ENCODE measurements at places on chromosomes 1 and 21.

DNA sequence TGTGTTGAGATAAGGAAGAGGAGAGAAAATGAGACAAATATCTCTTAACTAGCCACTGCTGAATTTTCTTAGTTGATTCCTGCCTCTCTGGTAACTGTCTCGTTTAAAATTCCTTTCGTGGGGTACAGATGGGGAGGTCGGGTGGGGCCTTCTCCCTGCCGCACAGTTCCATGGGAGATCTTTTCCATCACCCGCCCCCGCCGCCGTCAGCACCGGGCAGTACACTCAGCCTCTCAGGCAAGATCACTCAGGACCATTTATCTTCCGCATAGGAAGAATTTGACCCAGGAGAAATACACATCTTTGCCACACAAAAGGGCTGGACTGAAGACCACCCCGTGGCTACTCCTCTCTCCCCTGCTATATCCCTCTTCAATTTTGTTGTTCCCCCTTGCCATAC lies 2.3 kb upstream of the VPS26C start:
- no peak for ATAC-seq

DNA sequence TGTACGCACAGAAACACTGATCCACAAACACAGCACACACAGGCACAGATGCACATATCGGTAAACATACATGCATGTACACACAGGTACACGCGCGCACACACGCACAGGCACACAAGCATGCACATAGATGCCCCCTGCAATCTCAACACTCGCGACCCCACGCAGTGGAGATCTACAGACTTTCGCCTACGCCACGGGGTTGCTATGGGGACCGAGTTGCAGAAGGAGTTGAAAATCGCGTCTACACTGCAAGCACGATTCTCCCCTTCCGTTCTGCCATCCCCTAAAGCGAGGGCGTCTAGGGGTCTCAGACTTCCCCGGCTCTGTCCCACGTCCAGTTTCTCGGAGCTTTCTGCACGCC lies 826 bp downstream of the TRIM17 start:
- ATAC-seq: no peak

GRCh38 chr1:206476591-206476990 lies 6.3 kb downstream of the IKBKE start:
- no peak for ATAC-seq

GRCh38 chr1:110493059-110493699 lies 25.8 kb downstream of the KCNA10 start:
- no peak for ATAC-seq

DNA sequence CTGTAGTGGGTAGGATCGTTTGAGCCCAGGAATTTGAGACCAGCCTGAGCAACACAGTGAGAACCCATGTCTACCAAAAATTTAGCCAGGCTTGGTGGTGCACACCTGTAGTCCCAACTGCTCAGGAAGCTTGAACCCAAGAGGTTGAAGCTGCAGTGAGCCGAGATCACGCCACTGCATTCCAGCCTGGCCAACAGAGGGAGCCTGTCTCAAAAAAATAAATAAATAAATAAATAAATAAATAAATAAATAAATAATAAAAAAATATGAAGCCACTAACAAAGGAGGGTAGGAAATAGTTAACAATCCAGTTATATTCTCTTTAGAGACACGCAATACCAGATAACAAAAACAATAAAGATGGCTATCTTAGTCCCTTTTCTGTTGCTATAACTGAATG lies 11.9 kb upstream of the CBR3 start:
- no peak for ATAC-seq
